Fibroblast of lung (primary cell): ENCODE measurements at places on chromosomes 1 and 21. TPM values are rescaled to one million over a fixed set of nuclear protein-coding genes. Genes with fewer than 3 reads are reported as not detected.
A peak's percentile ranks its signal among the peaks of the same experiment; 100 is the strongest.

DNA sequence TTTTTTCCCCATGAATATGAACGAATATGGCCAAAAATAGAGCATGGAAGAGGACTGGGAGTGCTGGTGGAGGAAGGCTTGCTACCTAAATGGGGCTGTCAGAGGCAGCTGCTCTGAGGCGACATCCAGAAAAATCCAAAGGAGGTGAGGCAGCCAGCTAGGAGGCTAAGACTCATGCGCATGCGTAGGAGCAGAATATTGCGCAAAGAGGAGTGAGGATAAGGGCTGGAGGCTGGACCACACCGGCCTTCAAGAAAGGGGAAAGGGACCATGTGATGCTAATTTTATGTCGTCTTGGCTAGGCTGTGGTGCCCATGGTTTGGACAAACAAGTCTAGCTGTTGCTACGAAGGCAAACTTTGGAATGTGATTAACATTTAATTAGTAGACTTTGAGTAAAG lies 30.5 kb downstream of the HEYL start:
- no peak for DNase-seq

DNA sequence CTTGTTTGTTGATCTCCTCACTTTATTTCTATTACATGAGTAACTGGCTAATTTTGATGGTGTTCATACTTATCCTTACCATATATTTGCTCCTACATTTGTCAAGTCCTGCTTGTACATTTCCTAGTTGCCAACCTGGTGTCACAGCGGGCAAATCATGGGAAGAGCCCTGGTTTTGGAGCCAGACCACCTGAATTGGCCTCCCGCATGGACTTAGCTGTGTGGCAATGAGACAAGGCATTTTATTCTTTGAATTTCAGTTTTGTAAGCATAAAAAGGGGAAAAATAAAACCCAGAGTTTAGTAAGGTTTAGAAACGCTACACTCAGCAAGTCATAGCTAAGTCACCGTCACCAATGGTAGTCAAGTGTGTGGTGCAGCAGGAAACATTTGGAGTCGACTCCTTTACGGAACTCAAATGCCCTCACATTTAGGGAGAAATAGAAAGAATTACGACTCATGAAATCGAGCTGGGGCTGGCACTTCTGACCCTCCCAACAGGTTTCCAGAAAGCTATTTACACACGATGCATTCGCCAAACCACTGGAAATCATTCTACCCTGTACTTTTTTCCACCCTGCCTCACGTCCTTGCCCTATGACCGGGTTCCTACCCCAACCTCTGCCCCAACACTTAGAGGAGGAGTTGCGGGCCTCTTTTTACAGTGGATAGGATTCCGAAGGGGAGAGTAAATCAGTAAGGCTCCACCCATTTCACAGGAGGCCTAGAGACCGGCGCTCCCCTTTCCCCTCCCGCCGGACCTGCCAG lies 492 bp upstream of the PGM1 start:
- DNase-seq, result no peak

DNA sequence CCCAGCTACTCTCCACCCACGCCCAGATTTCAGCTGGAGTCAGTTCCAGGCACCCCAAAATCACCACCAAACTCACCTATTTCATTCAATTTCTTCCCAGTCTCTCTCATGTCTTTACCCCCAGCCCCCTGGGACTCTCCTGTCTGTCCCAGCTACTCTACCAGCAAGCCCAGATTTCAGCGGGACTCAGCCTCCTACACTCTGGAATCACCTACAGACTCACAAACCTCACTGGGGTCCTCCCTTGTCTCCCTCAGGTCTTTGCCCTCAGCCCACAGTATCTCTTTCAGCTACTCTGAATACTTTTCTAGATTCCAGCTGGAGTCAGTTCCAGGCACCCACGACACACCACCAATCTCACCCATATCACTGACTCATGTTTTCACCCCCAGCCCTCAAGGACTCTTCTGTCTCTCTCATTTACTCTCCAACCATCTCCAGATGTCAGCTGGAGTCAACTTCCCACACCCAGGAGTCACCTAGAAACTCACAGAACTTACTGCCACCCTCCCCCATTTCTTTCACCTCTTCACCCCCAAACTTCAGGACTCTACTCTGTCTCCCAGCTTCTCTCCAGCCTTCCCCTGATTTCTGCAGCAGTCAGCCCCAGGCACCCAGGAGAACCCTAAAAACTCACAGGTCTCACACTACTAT lies 1529.3 kb upstream of the TPTE start:
- DNase-seq, result peak; percentile 52

DNA sequence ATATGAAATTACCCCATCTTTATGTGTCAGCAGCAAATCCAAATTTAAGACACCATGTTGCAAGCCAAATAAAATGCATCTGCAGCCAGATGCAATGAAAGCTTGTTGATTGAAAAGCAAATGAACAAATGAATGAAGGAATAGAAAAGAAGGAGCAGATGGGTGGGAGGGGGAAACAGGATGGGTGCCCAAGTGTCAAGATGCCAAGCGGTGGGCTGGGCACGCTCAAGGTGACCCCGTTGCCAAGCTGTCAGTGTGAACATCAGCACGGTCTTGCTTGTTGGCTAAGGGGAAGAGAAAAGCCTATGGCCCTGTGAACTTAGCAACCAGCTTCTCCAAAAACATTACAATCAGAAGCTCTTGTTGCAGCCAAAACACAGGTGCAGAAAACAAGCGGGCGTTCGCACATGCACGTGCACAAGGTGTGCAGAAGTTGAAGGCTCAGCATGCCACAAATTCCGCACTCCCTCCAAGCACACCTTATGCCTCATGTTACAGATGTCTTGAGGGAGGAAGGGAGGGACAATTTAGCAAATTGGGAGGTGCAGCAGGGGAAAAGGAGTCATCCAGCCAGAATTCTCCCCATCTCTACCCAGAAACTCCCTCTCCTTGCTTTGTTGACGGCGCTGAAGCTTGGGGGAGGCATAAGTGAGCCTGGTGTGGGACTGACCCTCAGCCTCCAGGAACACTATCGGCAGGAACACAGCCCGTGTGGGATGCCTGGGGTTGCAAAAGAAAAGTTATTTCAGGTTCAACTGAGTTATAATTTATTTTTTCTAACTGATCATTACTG lies 62.4 kb downstream of the HIVEP3 start:
- no peak for DNase-seq

INSRR gene
- not detected in 2 replicates for total RNA-seq
